ENCODE measurements at places on chromosomes 5 and 9. TPM values are rescaled to one million over a fixed set of nuclear protein-coding genes. Genes with fewer than 3 reads are reported as not detected.

DNA sequence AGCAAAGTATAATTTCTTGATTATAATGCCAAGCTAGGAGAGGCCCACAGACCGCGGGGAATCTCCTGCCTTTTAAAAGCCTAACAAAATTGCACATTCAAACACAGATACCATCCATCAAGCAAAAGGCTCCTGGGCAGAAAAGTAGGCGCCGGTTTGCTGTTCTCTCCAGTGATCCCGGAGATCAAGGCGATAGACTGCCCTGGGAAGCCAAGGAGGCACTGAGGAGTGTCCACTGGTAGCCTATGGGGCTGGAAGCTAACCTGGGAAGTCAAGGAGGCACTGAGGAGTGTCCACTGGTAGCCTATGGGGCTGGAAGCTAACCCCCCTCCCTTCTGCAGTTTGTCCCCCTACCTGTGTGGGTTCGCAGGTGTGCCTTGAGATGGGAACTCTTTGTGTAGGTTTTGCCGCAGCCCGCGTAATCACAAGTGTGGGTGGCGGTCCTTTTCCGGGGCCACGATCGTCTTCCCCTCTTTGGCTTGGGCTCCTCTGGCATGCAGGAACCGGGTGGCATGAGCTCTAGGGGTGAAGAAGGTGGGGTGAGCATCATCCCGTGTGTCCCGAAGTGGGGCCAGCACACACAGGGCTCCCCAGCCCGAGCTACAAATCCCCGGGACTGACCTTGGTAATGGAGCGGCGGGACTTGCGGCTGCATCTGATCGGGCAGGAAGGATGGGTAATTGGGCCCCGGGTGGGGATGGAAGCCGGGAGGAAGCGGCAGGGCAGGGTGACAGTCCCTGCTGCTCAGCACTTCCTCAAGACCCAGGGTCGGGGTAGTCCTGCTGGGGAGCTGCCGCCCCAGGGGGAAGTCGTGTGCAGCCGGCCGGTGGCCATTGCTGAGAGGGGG, 2.7 kb downstream of the KLF4 start:
- no peak for DNase-seq

Gene PRKACG
- total RNA-seq = not detected

GRCh38 chr9:13529321-13530104, 250.0 kb upstream of the MPDZ start:
- no peak for DNase-seq

- no peak for DNase-seq
Observed at GRCh38 chr5:9553561-9553960, 7.7 kb upstream of the SEMA5A start.

Data from right lobe of liver (tissue), 6 donors.